ENCODE measurements at places on chromosomes 1 and 21.

DNA sequence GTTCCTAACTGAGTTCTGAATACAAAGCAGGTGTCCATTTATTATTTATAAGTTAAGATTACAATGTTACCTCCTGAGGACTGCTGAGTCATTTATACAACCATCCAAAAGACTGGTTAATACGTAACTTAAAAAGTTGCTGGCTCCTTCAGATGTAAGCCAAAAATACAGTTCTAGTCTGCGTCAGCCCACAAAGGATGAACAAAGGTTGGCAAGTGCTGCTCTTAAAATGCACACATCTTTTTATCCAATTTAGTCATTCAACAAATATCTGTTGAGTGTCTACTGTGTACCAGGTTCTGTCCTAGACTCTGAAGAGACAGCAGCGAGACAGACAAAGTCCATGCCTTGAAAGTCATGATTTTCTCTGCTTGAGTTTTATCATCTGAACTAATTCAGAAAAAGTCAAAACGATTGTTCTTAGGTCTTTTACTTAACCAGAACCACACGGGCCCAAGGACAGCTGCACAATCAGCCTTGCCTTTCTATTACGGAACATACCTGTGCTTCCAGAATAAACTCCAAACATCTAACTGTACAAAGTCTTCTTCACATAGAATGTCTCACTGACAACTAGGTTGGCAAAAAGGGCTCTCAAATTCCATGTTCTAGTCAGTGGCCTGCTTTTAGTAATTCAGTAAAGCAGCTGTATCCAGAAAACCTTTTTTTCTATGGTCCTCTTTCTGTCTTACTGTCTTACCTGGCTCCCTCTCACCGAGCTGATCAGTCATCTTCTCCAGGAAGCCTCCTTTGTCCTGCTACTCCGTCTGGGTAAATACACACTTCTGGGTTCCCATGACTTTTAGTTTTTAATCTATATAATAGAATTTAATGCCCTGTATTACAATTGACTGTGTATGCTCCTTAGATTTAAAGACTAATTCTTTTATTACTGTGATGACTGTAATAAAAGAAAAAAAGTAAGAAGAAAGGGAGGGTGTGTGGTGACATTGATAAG is 15.5 kb upstream of the CNN3 start:
- no peak for DNase-seq

DNA sequence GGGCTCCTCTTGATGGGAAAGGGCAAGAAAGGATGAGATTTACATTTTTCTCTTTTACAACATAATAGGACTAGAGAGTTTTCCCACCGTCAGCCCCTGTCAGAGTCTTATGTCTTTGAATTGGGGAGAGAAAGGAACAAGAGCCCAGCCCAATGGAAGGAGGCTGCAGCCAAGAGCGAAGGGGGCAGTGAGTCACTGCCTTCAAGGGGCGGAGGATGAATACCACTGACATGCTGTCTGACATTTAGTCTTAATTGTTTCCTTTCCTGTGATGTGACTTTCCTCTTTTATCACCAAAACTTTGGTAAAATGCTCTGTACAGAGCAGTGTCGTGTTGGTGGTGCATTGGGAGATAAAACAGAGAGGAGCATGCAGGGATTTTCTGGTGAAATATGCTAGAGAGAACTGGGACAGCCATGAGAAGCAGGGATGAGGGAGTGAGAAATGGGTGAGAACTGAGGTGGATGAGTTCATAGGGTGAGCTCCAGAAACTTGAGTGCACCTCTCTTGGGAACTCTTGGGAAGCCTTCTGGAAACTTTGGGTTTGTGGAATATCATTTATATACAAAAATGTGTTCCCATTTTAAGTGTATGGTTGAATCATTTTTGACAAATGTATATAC is 179.9 kb upstream of the FGGY start:
- DNase-seq: peak; percentile 75

GRCh38 chr1:37741130-37741529 is 23.8 kb downstream of the EPHA10 start:
- no peak for DNase-seq

DNA sequence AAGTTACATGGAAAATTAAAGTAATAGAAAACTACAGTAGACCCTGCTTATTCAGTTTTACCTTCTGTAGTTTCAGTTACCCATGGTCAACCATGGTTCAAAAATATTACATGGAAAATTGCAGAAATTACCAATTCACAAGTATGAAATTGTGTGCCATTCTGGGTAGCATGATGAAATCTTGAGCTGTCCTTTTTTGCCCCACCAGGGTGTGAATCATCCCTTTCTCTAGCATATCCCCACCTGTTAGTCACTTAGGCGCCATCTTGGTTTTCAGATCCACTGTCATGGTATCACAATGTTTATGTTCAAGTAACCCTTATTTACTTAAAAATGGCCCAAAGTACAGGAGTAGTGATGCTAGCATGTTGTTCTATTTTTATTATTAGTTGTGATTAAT is 3.5 kb upstream of the LRIF1 start:
- no peak for DNase-seq

GRCh38 chr1:59831529-59831928 is 16.8 kb downstream of the HOOK1 start:
- no peak for DNase-seq

DNA sequence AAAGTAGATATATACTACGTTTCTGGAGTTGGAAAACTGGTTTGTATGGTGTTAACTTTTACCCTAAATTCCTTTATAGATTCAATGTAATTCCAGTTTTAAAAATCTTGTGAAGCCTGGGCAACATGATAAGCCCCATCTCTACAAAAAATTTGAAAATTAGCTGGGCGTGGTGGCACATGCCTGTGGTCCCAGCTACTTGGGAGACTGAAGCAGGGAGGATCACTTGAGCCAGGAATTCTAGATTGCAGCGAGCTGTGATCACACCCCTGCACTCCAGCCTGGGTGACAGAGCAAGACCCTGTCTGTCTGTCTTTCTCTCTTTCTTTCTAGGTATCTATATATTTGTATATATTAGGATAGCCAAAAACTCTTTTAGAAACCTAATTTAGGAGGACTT is 141.9 kb downstream of the CLEC20A start:
- no peak for DNase-seq

DNA sequence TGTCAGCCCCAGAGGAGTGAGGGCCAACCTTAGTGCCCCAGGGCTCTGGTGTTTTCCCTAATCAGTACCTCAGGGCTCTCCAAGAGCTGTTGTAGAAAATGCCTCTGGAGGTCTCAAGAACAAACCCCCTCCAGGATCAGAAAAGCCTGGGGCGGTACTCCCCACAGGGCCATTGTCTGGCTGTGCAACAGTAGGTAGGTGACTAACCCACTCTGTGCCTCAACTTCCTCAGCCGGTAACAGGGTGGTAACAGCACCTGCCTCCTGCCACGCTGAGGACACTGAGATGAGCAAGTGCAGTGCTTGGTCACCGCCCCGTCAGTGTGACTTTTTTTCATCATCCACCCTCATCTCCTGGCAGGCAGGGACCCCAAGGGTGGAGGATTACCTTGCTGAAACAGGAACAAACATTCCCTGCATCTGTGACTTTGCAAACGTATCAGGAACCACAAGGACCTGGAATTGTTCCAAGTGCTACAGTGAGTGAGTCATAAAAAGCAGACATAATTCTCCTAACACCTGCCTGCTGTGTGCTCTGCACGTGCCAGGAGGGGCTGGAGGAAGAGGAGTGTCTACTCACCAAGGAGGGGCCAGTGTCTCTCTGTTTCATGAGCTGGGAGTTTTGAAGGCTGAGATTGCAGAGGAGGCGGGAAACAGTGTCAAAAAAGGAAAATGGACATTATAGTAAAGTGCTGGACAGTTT is 440.8 kb downstream of the NPHP4 start:
- DNase-seq: no peak

DNA sequence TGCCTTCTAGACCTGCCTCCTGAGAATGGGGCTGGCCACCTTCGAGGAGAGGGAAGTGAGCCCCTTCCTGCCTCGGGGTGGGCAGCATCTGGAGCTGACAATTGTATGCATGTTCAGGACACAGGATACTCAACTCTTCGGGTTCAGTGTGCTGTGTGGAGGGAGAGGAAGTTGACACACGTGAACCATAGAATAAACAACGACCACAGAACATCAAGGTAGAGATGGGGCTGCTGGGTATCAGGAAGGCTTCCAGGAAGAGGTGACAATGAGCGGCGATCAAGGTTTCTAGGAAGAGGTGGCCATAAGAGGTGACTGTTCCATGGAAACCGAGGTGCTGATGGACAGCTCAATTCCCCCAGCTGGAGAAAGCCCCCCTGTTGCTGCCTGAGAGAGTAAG is 22.0 kb downstream of the UBIAD1 start:
- no peak for DNase-seq

DNA sequence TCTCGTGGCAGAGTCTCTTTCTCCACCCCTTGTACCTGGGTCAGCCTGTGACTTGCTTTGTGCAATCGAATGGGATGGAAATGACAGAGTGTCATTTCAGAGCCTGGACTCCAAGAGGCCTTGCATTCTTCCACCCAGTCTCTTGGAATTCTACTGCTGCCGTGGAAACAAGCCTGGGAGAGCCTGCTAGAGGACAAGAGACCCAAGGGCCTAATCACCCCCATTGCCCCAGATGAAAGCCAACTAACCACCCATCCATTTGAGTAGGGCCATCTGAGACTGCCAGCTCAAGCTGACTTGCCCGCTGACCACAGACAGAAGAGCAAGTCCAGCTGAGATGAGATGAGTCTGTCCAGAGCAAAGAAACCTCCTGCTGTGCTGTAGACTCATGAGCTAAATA is 201.6 kb downstream of the PTPRU start:
- no peak for DNase-seq

DNA sequence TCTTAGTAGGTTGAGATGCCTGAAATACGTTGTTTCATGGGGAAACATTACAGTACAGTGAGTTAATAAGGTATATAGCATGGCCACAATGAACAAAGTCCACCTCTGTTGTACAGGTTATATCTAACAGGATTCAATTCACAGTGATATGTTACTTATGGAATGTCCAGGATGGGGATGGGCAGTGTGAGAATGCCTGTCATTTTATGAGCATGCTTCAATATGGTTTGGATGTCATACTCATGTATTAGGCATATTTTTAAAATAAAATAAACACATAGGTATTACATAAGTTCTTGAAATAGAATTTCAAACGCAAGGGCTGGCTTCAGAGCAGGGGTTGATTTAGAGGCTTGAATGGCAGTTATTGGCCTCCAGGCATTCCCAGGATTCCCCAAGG is 6.1 kb upstream of the PHLDA3 start:
- DNase-seq: no peak

DNA sequence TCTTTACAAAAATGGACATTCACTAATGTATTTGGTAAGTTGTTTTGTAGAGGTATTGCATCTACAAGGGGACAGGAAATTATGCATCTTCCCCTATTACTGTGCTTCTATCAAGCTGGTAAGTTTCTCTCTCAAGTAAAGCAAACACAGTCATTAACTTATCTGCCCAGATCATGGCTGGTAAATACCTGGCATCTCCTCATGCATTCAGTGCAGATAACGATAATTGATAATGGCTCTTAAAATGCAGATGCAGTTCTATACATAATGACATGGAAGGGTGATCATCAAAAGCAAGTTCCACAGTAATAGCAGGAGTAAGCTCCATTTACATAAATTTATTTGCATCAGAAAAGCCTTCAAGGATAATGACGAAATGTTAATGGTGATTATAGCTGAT is 122.4 kb downstream of the SIPA1L2 start:
- DNase-seq: no peak

- DNase-seq: peak; percentile 61
Measured at GRCh38 chr1:40783001-40783905, at the start of gene KCNQ4. Gene KCNQ4 (plus strand): TSS chr1:40783787. CDS start chr1:40784094, 307 bp downstream.

- no peak for DNase-seq
Measured at GRCh38 chr1:9442278-9442846, 96.9 kb upstream of the SLC25A33 start.

DNA sequence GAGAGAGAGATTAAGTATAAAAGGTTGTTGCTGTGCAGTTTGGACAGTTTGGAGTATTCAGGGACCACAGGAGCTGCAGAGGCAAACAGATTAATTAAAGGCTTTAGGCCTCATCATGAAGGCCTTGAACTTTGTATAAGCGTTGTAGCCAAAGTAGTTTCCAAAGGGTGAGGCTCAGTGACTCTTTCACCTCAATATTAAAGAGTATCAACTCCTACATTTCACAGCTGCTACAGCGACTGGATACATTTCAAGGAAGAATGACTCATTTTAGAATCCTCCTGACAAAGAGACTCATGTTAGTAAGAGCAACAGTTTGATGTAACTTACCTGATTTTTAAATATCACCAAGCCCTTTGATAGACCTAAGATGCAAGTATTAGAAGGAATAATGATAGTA is 355.5 kb downstream of the HLX start:
- no peak for DNase-seq

- no peak for DNase-seq
Measured at GRCh38 chr1:187641463-187641862, 812.7 kb downstream of the PLA2G4A start.

GRCh38 chr1:172719694-172720138 is 60.8 kb downstream of the FASLG start:
- peak; percentile 65 for DNase-seq

DNA sequence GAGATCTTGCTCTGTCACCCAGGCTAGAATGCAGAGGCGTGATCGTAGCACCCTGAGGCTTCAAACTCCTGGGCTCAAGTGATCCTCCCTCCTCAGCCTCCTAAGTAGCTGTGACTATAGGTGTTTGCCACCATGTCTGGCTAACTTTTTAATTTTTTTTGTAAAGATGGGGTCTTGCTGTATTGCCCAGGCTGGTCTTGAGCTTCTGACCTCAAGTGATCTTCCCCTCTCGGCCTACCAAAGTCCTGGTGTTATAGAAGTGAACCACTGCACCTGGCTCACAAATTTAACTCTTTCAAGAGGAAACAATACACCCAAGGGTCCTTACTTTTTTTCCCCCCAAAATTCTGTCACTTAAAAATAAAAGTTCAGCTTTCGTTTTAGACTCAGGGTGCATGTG is 62.3 kb downstream of the GALNT2 start:
- no peak for DNase-seq

GRCh38 chr1:115710859-115711624 is 57.5 kb downstream of the CASQ2 start:
- no peak for DNase-seq

DNA sequence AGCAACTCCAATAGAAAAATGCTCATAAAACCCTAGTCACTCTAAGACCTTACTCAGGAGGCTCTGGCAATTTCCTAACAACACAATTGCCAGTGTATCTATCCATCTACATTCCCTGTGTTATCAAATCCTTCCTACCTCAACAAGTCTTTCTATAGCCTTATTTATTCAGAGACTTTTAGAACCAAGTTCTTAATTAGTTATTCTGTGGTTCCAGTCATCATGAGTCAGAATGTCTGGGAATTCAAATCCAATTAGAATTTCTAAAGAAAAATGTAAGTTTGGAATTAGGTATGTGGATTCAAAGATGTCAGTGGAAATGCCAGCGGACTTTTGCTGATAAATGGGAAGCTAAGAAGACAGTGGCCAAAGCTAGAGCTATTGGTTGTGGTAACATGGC is 302.6 kb upstream of the C1orf87 start:
- no peak for DNase-seq

- DNase-seq: peak; percentile 14
Measured at GRCh38 chr1:224432672-224433040, 1.9 kb downstream of the WDR26 start.

DNA sequence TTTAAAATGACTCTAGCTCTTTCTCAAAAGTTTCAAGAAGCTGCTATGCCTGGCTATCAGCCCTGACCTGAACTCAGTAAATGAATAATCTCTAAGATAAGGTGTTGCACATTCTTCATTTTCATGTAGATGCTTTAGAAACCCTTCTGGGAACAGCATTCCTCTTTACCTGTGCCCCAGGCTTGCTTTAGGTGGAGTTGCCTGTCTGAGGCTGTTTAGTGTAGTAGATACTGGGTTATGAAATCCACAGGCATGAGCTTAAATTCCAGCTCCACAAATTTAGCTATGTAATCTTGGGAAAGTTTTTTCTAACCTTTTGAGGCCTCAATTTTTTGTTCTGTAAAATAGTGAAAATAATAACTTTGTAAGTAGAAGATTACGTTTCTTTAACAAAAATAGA is 41.6 kb downstream of the ATP6V1G3 start:
- no peak for DNase-seq

All from GM03348 (cell line).